ENCODE measurements at places on chromosomes 13 and 19. TPM values are rescaled to one million over a fixed set of nuclear protein-coding genes. Genes with fewer than 3 reads are reported as not detected.
A peak's percentile ranks its signal among the peaks of the same experiment; 100 is the strongest.

The NDUFA3 gene
- 28.5 TPM for total RNA-seq

The ZNF491 gene
- total RNA-seq = 0.36 TPM

The MYH14 gene
- 10.1 TPM for total RNA-seq

GRCh38 chr19:42850981-42851717, 28.4 kb downstream of the PSG1 start:
- no peak for DNase-seq

DNA sequence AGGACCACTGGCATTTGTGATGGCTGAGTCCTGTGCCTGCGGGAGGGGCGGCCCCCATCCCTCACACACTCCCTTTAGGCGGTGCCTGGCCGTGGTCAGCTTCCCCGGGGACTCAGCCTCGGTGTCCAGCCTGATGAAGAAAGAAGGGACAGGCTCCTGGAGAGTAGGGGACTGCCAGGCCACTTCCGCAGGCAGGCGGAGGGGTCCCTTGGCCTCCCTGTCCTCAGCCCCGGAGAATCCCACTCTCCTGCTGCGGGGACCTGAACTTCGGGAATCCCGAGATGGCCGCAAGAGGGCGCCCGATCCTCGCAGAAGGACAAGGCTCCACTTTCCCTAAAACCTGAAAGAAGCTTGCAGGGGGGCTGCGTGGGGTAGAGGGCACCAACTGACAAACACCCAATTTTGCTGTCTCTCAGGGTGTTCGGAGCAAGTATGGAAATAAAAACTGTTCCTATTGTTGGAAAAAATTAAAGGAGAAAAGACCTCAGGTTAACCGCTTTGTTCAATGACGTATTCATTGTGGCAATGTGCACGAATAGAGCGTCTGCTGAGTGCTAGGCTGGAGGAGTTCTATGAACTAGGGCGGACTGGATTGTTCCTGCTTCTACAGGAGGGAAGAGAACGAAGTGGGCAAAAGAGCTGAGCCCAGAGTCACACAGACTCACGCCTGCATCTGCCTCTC, 297.3 kb downstream of the ZNF536 start:
- DNase-seq = peak; percentile 80

DNA sequence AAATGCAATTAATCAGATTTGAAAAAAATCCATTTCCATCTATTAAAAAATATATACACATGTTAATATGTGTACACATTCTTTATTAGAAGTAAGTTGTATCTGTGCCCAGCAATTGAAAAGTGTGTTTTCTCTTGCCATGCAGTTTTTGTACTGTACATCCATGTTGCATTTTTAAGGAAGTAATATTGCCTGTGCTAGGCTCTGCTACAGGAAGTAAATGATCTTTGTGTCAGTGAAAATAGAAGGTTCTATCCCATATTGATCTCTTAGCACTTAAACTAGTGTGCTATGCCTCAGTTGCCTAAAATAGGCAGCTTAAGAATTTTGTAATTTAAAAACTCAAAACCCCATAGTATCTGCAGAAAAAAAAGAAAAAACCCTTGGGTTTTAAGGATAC, 122.5 kb downstream of the CDK8 start:
- no peak for DNase-seq

- no peak for DNase-seq
Measured at GRCh38 chr19:40597329-40597838, 3.8 kb upstream of the LTBP4 start.

- no peak for DNase-seq
Measured at GRCh38 chr19:38073841-38074685, 150.0 kb downstream of the DPF1 start.

- DNase-seq = no peak
Measured at GRCh38 chr13:31631071-31631470, 108.3 kb upstream of the RXFP2 start.

- no peak for DNase-seq
Measured at GRCh38 chr19:41384351-41384750, 8.0 kb downstream of the TMEM91 start.

DNA sequence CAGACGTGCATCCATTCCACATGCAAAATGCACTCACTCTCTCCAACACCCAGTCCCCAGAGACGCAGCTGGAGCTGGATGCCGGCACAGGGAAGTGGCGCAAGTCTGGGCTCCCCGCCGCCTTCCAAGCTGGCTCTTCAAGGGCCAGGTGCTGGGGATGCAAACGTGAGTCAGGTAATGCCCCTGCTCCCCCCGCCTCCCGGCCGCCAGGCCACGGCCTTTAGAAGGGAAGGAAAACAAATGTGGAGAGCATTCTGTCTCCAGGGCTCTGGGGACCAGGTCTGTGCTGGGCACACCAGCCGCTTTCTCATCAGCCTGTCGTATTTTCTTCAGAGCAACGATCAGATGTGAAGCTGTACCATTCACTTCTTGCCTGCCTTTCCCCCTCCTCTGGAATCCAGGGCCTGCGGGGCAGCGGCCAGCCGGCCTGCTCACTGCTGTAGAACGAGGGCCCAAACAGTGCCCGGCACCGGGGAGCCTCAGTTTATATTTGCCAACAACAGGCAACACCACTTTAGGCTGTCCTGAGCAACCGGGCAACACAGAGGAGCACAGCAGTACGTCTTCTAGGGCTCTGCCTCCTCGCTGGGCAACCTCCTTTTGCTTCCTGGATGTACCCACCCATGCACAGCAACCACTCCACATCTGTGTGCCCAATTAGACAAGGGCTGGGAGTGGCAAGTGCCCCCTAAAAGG, 3.8 kb downstream of the RAB20 start:
- no peak for DNase-seq

DNA sequence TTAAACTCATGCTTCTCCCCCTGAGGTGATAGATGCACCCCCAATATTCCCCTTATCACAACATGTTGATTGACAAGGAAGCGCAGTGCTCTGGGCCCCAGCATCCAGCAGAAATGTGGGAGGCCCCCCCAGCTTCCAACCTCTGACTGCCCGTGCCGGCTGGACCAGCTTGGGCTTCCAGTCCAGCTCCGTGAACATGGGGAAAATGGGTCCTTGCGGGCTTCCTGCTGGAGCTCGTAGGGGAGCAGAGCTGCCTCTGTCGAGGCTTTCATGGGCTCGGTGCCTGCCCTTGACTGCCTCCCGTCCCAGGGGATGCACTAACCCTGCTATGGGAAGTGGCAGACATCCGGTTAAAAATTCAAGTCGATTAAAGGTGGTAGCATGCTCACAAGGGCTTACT, 188.9 kb downstream of the COL4A1 start:
- DNase-seq = no peak

DNA sequence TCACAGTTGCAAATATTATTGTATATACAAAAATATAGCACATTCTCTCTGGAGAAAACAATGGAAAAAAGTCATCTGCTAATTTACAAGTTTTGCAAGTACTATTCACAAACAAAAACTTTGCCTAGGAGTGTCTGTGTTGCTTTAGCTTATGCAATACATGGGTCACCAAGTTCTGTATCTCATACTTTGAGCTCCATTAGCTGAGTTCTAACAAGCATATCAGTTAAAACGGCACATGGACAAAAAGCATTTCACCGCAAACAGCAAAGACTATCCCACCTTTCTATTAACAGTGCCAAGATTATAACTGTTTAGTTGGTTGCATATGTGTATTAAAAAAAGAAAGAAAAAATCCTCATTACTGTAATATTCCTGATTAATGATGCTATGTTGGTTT, 4.6 kb downstream of the SPRY2 start:
- DNase-seq = no peak

- DNase-seq = no peak
Measured at GRCh38 chr19:4754248-4754647, 30.6 kb upstream of the DPP9 start.

DNA sequence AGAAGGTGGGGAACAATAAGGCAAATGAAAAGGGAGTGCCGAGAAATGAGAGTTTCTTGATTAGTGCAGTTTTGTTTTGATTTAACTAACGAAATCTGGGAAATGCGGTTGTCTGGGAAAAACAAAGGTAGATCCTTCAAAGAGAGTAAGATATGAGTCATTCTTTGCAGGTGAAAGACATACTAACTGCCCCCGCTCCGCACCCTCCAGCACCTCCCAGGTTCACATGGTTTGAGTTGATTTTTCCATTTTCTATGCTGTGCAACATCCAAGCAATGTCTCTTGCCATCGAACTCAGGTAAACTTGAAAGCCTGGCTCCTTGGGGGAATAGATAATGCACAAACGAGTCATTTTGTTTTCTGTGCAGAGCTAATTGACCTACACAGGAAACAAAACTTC, 84.1 kb upstream of the KLF12 start:
- no peak for DNase-seq

Measured in omental fat pad (tissue), 4 donors.